Stimulated activated CD4-positive, alpha-beta T cell treated with anti-CD3 and anti-CD28 coated beads, Interleukin-1b, Interleukin-23, amount 100 ng/mL, for 48 hours (primary cell): ENCODE measurements at places on chromosomes 6 and 20.

- DNase-seq: no peak
Measured at GRCh38 chr20:23517719-23518118, 26.8 kb downstream of the CST8 start.

DNA sequence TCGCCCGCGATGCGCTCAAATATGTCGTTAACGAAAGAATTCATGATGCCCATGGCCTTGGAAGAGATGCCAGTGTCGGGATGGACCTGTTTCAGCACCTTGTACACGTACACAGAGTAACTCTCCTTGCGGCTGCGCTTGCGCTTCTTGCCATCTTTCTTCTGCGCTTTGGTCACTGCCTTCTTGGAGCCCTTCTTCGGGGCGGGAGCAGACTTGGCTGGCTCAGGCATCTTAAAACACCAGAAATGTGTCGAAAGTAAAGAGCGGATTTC is 36.4 kb downstream of the HFE start:
- DNase-seq: peak; percentile 90

DNA sequence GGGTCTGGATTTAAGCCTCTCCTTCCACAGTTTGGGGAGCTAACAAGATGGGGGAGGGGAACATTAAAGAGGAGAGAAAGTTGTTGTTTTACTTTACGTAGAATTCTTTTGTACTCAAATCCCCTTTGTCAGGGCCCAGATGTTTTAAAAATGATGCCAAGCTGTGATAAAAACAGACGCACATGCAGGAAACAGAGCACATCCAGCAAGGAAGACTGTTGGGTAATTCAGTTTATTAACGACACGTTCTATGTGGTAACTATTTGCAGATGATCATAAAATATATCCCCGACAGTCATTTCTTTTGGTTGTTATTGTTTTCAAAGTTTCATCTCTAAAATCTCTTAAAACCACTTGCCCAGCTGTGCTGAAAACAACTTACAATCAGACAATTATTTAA is 307.0 kb upstream of the PRDM1 start:
- no peak for DNase-seq

DNA sequence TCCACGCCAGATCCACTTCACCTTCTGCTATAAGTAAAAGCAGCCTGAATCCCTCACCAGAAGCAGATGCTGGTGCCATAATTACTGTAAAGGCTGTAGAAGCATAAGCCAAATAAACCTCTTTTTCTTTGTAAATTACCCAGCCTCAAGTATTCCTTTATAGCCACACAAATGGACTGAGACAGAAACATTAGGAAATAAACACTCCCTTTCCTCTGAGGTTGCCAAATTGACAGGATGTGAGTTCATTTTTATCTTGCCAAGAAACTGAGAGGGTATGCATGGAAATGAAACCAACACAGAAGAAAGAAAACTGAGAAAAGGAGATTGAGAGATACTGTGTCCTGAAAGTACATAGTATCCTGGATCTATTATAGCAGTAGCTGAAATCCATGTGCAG is 481.2 kb downstream of the HAO1 start:
- no peak for DNase-seq

GRCh38 chr6:170160031-170160627 is 130.7 kb downstream of the DLL1 start:
- DNase-seq: peak; percentile 35

DNA sequence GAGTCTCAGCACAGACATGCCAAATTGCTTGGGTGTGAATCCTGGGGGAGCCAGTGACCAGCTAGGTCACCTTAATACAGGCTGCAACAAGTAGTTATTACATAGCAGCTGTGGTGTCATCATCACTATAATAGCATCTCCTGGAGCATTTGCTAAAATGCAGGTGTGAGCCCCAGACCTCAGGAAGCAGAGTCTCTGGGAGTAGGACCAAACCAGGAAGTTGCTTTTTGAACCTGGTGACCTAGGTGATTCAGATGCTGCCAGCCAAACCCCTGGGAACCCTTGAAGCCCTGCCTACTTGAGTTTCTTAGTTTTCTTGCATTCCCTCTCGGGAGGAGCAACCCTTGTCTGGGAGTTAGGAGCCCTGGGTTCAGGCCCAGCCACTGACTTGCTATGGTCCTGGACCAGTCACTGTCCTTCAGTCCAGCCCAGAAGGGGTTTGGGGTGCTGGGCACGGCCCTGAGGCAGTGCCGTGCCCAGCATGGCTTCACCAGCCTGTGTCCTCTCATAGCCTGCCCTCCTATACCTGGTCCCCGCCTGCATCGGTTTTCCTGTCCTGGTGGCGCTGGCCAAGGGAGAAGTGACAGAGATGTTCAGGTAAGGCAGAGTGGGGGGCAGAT is 39.3 kb upstream of the ID1 start:
- DNase-seq: no peak

DNA sequence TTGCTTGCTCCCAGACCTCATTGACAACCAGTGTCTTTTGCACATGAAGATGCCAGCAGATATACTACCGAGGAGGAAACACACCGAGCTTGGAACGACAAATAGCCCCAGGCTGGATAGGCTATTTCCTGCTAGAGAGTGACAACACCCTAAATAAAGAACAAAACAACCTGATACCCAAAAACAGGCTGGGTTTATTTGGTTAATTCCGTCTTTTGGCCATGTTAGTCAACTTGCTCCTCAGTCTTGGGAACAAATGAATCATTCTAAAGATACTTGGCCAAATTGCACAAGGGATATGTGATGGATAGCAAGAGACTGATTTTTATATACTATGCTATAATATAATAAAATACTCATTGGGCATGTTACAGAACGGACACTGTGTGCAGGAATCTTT is 11.5 kb upstream of the MUC22 start:
- DNase-seq: no peak

- no peak for DNase-seq
Measured at GRCh38 chr20:64211874-64212658, 43.5 kb upstream of the PCMTD2 start.

DNA sequence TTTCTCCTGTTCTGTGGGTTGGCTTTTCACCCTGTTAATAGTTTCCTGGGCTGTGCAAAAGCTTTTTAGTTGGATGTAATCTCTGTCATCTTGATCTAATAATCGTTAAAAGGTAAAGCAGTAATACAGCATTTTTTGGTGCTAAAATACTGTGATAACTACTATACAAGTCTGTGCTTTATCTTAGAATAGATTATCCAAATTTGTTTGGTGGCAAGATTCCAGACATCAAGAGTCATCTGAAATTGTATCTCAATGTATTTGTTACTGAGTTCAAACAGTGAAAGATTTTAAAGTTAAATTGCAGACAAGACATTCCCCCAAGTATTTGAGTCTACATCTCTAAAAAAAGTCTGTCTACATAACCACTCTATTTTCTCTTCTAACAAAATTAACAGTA is 18.8 kb downstream of the TBPL1 start:
- DNase-seq: no peak

DNA sequence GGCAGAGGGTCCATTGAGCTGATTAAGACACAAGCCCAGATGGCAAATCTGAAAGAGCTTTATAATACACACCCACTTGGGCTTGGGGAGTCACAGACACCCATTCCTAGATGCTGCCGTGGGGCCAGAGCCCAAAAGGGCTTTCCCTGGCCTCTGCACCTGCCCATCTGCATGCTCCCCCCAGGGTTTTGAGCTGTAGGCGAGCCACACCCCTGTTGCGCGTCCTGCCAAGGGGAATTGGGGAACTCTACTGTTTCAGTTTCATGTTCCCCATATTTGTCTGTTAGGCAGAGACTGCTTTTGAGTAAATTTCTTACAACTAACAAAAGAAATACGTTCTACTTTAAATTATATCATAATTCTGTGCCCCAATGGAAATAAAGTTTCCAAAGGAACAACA is 52.9 kb upstream of the FNDC1 start:
- no peak for DNase-seq

DNA sequence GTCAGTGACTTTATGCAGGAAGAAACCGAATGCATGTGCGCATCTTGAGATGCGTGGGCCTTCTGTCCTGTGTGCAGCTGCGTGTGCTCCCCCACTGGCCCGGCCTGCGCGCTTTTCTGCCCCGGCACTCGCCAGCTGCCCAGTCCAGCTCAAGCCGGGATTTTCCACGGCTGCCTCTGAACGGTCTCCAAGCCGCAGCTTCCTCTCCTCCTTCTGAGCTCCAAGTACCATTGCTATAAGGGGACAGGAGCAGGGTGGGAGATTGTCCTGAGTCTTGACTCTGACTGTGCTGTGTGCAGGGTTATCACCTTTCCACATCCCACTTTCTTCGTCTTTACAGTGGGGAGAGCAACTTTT is 302.8 kb downstream of the THBS2 start:
- DNase-seq: no peak

- DNase-seq: no peak
Measured at GRCh38 chr20:3068986-3069900, 2.2 kb upstream of the OXT start.
